ENCODE measurements at places on chromosomes 1 and 21.

- DNase-seq: peak; percentile 91
Measured at GRCh38 chr21:17512253-17513213, at the start of gene CXADR. CXADR (plus strand) TSS chr21:17513043; CDS start chr21:17513130, 87 bp downstream.

DNA sequence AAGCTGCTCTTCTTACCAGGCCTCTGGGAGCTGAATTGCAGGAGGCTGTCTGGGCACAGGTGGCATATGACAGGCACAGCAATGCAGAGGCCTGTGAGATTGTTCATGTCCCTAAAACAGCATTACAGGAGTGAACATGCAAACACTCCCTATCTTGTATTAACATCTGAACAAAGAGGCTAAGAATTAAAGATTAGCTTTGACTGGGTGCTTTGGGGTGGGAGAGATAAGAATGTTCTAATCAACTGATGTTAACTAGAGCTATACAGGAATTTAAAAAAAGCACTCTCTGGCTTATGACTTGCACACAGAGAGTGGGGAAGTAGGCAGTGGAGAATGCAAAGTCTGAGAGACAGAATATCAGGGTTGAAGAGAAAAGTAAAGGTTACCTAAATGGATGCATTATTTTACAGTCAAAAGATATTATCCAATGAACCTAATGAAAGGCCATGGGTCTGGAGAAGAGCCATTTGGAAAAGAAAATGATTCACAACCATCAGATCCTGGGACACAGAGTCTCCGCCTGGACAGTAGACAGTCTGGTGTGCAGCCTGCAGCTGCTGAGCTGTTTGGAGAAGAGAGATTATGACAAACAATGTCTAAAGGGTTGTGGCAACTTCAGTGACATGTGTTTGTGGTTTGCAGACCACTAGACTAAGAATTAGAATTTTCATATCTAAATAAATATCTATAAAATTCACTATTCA lies 20.2 kb downstream of the DPT start:
- no peak for DNase-seq

- DNase-seq: no peak
Measured at GRCh38 chr1:223403184-223403815, 10.1 kb downstream of the CCDC185 start.

DNA sequence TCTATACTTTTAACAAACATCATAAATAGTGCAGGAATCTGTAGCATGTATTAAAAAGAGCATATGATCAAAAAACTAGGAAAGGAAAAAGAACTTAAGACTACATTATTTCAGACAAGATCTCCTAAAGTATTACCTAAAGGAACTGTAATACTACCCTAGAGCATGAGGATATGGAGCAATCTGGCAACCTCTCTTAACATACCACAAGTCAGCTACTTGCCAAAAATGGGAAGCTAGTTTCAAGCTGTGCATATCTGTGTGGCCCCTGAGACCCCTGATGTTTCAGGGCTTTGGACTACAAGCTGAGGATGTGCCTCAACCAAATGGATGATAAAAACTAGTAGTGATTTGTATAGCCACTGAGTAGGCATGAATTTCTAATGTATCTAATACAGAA lies 525.6 kb downstream of the PTBP2 start:
- DNase-seq: no peak

DNA sequence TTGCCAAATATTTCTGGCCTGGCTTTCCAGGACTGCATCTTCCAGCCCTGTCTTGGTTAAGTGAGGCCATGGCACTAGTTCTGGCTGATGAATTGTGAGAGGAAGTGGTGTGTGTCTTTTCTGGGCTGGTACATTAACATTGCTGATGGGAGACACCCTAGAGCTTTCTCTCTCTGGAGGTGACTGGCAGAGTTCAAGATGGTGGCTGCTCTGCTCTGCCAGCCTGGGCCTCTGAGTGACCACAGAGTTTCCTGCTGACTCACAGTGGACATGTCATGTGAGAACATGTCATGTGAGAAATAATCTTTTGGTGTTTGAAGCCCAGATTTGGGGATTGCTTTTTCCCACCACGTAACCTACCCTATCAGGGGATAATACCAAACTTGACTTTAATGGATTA lies 218.0 kb upstream of the KIAA0040 start:
- no peak for DNase-seq

DNA sequence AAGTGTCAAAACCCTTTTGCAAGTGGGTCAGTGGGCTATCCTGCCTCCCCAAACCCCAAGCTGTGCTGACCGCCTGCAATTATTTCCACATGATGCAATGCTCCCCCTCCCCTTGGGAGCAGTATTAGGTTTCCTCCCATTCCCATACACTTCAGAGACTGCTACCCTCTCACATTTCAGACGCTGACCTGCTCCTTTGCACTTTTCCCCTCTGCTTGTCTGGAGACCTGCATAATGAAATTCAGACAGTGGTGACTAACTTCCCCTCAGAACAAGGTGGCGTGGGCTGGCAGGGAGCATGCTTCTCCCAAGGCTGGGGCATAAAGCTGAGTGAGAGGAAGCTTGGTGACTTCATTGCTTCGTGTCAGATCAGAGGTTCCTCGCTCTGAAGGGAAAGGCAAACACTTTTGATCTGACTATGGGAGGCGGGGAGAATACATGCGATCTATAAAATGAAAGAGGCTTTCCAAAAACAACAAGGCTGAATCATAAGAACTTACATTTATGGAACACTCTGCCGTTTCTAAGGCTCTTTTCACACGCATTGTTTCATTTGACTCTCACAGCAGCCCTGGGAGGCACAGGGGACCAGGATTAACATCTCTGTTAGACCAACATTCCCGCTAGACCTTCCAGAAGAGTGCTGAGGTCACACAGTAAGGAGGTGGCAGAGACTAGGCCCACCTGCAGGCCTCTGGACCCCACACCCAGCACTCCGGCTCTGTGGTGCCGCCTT lies 27.5 kb upstream of the ROR1 start:
- no peak for DNase-seq

DNA sequence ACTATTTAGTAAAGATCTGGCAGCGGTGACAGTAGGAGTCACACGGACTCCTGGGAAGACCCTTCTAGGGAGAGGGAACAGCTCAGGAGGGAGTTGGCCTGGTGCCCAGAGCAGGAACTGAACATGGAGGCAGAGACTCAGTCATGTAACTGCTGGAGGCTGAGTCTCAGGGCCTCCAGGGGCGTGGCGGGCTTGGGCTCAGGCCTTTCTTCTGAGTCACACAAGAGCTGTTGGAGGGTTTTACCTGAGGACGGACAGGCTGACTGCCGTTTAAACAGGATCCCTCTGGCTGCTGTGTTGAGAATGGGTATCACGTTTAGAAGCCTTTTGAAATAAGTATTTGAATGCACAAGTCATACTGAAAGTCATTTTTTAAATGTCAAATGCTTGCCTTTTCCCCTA lies 7.2 kb upstream of the ETS2 start:
- peak; percentile 84 for DNase-seq

GRCh38 chr1:192489047-192489446 lies 86.5 kb upstream of the RGS1 start:
- DNase-seq: no peak

DNA sequence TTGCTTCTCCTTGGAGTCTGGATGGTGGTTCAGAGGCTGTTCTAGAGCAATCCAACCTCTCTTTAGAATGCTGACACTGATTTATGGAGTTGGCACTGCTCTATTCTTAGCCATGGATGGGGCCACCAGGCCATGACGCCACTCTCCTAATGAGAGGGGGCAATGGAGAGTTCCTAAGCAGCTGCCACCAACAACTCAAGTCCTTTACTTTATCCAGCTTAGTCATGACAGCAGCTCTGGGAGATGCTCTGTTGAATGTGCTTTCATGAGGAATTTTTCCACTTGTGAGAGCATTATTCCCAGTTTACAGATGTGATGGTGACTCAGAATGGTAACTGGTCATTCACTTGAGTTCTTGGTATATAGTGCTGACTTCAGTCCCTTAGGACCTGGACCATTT lies 366.3 kb downstream of the HHAT start:
- DNase-seq: no peak

- DNase-seq: no peak
Measured at GRCh38 chr1:154912755-154913154, 23.8 kb downstream of the PMVK start.

GRCh38 chr1:18253093-18253492 lies 145.5 kb downstream of the IGSF21 start:
- DNase-seq: no peak

GRCh38 chr1:169623132-169623926 lies 6.6 kb downstream of the SELP start:
- no peak for DNase-seq

DNA sequence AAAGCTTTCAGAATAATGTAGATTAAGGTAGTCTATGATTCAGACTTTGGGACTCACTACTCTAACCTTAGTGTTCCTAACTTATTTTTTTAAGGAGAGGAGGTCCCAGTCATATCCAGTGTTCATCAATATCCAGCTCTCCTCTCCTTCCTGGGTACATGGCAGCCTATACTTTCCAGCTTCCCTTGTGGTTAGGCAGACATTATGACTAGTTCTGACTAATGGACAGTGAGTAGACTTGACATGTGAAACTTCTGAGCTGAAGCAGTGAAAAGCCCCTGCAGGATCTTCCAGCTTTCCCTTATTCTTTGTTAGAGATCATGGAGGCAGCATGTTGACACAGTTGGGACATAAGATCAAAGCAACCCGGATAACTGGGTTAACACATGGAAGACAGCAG lies 144.2 kb downstream of the PTPRU start:
- DNase-seq: no peak

DNA sequence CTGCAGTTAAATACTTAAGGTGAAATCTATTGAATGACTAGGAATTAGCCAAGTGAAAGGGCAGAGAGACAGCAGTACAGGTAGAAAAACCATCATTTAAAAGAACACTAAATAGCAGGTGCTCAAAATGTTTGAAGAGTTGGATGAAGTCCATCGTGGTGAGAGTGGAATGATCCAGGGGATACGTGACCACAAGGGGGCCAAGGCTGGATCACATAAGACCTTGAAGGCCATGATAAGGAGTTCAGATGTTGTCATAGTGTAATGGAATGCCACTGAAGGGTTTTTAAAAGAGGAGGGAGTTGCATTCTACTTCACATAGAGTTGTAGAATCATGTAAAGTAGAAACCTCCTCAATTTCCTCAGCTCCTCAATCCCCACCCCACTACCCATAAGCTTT lies 34.8 kb upstream of the HOOK1 start:
- DNase-seq: no peak

DNA sequence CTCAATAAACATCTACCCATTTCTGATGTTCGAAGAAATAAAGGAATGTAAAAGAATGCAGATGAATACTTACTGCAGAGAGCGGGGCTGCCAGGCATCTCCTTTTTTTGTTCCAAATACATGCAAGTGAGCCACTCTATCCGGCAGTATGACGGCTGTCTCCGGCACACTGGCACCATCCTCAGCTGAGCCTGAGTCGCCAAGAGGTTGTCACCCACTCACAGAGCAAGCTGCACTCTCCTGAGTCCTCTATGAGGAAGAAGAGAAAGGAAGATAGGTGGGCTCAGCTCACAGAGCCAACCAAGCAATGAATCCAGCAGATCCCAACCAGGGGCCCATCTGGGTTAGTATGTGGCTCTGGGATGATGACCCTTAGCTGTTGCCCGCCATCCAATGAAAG lies 65.3 kb downstream of the CD46 start:
- no peak for DNase-seq

DNA sequence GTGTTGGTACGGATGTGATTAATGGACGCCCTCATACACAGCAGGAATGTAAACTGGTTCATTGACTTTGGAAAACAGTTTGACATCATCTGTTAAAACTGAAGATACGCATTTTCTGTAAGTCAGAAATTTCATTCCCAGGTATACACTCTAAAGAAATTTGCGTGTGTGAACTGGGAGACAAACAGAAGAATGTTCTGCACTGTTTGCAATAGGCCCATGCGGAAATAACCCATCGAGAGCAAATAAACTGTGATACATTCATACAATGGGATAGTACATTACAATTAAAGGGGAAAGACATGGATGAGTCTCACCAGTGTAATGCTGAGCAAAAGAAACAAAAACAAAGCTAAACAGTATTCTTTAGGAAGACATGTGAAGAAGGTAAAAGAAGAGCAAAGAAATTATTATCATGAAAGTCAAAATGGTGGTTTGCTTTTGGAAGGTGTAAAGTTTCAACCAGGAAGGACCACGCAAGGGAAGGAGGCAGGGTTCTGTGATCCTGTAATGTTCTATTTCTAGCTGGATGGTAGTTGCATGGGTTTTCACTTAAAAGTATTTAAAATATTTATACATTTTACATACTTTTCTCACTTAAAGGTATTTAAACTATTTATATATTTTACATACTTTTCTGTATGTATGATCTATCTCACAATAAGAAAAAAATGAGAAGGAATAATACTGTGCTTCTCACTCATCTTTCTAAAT lies 30.3 kb downstream of the INTS7 start:
- no peak for DNase-seq

DNA sequence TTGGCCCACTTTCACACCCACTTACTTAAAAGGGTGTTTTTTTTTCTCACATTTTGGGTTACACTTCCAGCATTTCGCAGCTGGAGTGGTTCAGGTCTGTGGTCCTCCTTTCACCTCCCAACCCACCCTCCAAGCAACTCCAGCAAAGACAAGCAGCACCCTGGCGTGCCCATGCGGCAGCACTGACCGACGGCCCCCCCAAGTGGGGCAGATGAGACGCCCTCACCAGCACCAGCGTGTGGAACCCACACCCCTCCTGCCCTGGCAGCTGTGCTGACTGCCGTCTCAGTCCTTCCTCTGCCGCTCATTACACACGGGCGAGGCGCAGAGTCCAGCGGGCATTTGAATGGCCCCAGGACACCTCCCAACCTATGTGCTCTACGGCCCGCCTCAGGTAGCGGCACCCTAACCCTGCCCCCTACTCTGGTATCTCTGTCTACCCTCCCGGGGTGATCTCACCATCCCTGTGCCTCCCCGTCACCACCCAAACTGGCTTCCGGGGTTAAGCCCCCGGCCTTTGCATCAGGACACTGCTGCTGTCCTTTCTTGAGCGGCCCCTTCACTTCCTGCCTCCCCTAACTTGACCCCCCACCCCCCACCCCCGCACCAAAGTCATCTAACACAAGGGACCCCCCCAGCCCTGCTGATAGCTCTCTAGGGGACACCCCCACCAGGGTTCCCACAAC lies 10.9 kb downstream of the LSS start:
- DNase-seq: no peak

DNA sequence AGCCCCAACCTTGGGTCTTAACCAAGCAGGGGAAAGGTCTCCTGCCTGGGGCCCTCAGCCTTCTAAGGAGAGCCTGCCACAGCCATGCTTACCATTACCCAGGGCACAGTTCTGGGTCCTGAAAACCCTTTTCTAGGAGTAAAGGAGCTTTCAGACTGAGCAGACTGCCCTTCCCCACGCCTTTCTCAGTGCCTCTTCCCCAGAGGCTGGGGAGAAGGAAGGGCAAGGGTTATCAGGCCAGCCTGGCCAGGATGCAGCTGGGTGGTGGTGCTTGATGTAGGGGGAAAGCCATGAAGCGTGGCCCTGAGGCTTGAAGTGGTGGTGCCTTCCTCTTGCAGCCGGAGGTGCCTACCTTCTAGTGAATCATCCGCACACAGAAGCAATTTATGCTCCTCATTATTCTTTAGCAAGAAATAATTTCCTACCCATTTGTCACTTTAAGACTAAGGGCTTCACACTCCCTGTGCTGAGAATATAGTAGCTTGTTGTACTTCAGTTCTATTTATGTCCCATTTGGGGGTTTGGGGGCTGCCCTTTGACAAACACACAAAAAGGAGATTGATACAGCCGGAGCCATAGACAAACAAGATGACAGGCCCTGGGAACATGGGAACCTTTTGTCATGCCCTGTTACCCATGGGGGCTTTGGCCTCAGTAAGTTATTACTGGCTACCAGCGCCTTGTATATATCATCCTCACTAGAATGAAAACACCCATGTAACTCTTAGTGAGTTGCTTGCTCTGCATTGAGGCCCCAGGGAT lies 40.7 kb downstream of the MAN1C1 start:
- DNase-seq: no peak

GRCh38 chr1:59994302-59995198 lies 68.0 kb upstream of the CYP2J2 start:
- no peak for DNase-seq
